ENCODE measurements at places on chromosomes 2 and 18.

GRCh38 chr2:32222966-32223365, 41.7 kb downstream of the NLRC4 start:
- no peak for DNase-seq

DNA sequence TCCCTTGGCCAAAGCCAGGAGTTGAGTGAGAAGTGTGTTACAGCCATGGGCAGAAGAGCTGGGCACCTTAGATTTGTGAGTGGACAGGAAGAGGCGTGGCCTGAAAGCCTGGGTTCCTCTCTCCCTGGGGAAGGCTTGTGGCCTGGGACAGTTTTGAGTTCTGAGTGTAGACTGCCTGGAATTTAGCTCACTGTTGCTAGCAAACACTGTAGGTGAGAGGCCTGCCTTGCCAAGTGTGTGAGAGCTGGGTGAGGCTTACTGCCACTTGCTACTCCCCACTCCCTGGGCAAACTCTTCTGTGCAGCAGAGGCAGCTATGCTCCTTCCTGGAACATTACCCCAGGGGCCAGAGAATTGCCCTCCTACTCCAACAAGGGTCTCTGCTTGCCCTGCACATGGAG, 150.0 kb upstream of the GALNT5 start:
- DNase-seq = no peak

DNA sequence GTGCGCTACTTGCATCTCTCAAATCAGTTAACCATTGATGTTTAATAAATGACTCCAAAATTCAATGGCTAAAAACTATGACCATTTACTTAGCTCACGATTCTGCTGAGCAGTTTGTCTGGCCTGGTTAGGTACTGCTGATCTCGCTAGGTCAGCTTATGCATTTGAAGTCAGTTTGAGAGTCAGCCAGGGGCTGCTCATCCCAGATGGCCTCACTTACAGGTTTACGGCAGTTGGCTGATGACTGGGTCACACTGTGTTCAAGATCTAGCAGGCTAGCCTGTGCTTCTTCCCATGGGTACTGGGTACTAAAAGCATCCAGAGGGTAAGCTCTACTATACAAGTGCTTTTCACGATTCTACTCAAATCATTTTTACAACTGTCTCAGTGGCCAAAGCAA, 122.1 kb downstream of the DLGAP1 start:
- DNase-seq = no peak

DNA sequence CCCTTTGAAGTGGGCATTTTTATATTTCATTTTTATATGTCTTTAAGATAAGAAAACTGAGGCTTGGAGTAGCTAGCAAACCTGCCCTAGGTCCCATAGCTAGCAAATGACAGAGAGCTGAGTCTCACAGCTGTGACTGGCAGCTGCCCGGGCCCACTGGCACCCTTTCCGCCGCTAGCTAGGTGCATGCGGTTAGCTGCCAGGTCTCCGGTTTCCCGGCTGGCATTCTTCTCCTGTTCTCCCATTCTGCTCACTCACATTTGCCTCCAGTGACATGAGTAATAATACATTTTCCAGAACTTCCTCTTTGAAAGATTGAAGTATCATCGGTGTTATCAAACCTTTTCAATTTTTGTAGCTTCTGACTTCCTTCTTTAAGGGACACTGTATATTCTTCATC, 38.7 kb downstream of the MTCL1 start:
- peak; percentile 81 for DNase-seq

GRCh38 chr2:170500104-170500503, 215.0 kb upstream of the SP5 start:
- DNase-seq = no peak

- DNase-seq = peak; percentile 42
Observed at GRCh38 chr2:10286216-10287037, 16.3 kb upstream of the HPCAL1 start.

DNA sequence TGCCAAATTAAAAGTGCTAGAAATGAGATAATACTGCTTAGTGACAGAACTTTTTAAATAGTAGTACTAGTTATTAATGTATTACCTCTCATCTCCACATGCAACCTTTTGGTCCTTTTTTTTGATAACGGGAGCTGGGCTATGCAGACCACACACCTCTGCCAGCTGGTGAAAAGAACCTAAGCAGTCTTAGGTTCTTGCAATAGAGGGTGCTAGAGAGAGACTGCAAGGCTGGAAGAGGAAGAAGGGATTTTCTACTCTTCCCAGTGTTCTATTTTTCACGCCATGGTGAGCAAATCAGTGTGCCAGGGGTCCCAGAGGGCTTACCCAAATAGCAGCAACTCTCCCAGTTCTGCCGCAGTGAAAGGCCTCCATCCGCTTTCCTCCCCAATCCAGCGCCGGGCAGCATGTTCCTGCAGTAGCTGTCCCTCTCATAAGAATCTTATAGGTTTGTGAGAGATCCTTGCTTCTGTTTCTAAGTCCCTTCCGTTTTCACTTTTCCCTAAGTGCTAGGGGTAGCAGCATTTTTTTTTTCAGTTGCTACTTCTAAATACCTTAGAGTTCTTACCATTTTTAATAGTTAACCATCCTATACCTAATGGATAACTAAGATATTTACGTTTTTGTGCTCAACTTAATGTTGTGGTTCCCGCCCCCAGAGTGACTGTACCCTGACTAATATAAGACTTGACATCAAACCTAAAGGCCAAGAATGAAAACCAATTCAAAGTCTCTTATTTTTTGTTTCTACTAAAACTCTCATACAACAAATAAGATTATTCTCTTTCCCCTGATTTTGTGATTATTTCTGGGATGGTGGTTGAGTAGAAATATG, 69.4 kb upstream of the UBE2E3 start:
- DNase-seq = peak; percentile 1

DNA sequence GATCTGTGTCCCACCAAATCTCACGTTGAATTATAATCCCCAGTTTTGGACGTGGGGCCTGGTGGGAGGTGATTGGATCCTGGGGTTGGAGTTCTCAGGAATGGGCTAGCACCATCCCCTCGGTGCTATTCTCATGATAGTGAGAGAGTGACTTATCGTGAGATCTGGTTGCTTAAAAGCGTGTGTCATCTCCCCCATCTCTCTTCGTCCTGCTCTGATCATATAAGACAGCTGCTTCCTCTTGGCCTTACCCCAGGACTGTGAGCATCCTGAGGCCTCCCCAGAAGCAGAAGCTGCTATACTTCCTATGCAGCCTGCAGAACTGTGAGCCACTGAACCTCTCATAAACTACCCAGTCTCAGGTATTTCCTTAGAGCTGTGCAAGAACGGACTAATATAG, 163.7 kb upstream of the NDUFV2 start:
- no peak for DNase-seq

DNA sequence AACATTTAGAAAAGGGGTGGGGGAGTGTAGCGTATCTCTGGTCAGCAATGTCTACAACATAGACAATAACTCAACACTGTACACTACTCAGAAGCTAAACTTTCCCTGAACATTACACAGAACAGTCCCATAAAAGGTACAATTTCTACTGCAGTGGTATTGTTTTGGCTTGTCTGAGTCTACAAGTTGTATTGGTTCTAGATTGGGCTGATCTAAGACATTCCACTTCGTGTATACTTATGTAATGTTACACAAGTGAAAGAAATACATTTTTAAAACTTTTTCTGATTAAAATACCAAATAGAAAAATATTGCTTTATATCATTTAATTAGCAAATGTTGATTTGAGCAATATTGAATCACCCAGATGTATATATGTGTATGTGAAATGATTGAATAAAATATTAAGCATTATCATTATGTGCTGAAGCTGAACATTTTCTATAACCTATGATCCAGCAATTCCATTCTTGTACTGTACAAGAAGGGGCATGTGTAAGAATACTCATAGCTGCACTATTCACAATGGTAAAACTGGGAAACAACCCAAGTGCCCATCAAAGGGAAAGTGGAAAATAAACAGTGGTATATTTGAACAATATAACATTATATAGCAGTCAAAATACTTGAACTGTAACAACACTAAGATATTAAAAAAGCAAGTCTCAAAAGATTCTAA, 52.4 kb downstream of the VSNL1 start:
- DNase-seq = no peak

DNA sequence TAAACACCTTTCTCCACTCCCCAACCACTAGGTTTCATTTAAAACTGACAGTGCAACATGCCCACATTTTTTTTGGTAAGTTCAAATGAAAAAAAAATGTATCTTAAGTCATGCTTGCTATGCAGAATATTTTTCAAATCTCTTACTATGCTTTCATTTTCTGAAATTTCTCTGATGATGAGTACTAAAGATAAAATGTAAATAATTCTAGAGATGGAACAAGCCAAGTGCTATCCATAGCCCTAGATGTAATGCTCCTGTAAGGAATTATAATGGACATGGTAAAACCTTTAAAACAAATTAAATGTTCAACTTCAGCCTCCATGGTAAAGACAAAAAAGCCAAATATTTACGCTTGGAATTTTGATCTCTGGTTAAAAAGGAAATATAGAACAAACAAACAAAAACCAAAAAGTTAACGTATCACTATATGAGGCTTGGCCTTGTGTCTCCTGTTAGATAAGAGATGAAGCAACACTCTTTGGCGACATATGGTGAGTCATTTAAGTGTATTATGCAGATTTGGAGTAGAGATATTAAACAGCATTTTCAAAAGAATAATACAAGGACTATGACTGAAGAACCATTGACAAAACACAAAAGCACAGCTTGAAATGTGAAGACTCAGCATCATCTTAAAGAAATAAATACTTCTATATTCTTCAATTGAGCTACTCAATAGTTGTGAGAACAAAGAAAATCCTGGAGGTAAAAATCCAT, 392.0 kb upstream of the LYPD1 start:
- no peak for DNase-seq

DNA sequence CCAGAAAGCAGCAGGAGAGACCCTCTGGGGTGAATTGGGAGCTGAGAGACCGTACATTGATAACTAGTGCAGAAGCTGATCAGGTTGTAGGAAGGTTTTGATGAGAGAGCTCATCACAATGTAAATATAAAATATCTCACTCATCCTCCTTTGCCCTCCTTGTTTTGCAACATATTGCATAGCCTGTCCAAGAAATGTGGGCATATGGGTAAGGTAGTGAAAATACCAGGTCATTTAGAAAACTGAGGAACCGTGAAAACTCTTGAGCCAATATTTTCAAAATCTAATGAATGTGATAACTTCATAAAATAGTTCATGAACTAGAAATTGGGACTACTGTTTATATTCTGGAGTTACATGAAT, 31.4 kb downstream of the C18orf54 start:
- DNase-seq = no peak

DNA sequence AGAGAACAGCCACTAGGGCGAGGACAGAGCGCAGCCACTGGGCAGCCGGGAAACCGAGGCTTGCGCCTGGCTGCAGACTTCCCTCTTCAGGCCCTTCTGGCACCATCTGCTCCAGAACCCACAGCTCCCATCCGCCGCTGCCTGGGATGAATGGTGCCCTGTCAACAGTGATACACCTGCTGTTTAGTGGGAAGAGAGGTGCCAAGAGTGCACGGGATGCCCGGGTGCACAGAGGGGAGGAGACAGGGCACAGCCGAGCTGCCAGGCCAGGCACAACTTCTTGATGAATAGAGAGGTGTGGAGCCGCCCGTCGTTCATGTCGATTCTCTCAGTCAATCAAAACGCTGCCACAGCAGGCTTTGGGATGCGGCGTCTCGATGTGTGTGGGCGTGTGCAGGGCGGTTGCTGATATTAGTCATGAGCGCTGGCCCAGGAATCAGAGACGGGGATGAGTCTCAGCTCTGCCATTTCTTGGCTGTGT, 39.5 kb downstream of the RRM2 start:
- DNase-seq = peak; percentile 95
